Heart left ventricle (tissue), 16 donors: ENCODE measurements at places on chromosomes 2 and 18.

GRCh38 chr2:176582990-176583481, 313.8 kb downstream of the MTX2 start:
- peak; percentile 28 for DNase-seq

- DNase-seq, result no peak
Observed at GRCh38 chr2:9736021-9736420, 105.2 kb upstream of the YWHAQ start.

GRCh38 chr2:136022396-136023146, 37.1 kb upstream of the DARS1 start:
- no peak for DNase-seq

GRCh38 chr2:218427741-218428140, 8.8 kb downstream of the VIL1 start:
- no peak for DNase-seq

GRCh38 chr2:96937586-96937985, 48.8 kb downstream of the FAM178B start:
- no peak for DNase-seq

DNA sequence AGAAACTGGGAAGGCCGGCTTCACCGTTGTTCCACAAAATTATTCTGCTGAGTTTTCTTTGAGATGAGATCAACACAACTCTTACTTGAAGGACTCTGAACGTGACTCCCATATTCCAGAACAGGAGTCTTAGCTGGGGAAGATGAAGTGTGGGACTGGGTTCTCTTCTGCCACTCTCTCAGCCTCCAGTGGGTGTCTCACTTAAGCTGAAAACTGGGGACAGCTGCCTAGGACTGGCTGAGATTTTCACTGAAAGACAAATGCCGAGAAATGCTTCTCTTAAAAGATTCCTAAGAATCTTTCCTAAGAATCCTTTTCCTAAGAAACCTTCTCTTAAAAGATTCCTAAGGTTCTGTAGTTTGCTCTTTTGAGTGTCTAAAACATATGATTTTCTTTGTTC, 156.6 kb upstream of the LHCGR start:
- no peak for DNase-seq
